ENCODE measurements at places on chromosomes 11 and 22. TPM values are rescaled to one million over a fixed set of nuclear protein-coding genes. Genes with fewer than 3 reads are reported as not detected.

- H3K4me1 ChIP-seq, result peaks cover 9% of the 10 kb centered on the region
- H3K4me3 ChIP-seq, result no peak overlapping the region
- DNase-seq, result no peak
- H3K27me3 ChIP-seq, result no peaks in the 10 kb centered on the region
- H3K36me3 ChIP-seq, result no peaks in the 10 kb centered on the region
These were observed 27.0 kb downstream of the GDPD5 start for GRCh38 chr11:75498556-75499255.

DNA sequence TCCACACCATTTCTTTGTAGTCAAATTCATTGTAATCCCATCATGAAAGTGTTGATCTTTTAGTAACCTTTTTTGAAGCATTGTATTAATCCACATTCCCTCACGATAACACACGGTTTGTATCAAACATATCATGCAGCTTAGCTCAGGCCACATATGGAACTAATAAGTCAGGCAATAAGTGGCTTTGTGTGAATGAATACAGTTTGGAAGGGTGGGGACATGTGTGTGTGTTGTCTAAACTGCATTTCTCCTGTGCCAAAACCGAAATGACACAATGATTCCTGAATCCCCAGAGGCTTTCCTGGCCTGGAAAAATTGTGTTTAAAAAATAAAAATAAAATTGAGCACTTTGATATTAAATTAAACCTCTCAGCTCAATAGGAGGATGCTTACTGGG is 98.3 kb downstream of the WNT11 start:
- H3K27me3 ChIP-seq, result no peaks in the 10 kb centered on the region
- H3K4me3 ChIP-seq, result no peak overlapping the region
- no peak for DNase-seq
- H3K4me1 ChIP-seq, result peaks cover under 1% of the 10 kb centered on the region
- H3K36me3 ChIP-seq, result no peaks in the 10 kb centered on the region
- no peak overlapping the region for H3K27ac ChIP-seq

- no peak overlapping the region for H3K27ac ChIP-seq
- H3K36me3 ChIP-seq, result no peaks in the 10 kb centered on the region
- H3K4me1 ChIP-seq, result no peaks in the 10 kb centered on the region
- no peak overlapping the region for H3K4me3 ChIP-seq
These were observed 4.5 kb downstream of the TRIM29 start for GRCh38 chr11:120133216-120134105.

GRCh38 chr11:71580057-71581003 is 2.3 kb downstream of the KRTAP5-11 start:
- no peak overlapping the region for H3K27ac ChIP-seq
- peak; percentile 38 for DNase-seq
- H3K27me3 ChIP-seq, result no peaks in the 10 kb centered on the region
- H3K4me3 ChIP-seq, result no peak overlapping the region

- no peak overlapping the region for H3K4me3 ChIP-seq
- H3K4me1 ChIP-seq, result no peaks in the 10 kb centered on the region
- no peak overlapping the region for H3K27ac ChIP-seq
These were observed 14.8 kb downstream of the LMO2 start for GRCh38 chr11:33877038-33877437.

- H3K4me1 ChIP-seq, result no peaks in the 10 kb centered on the region
- no peak for DNase-seq
- no peak overlapping the region for H3K27ac ChIP-seq
These were observed 45.7 kb upstream of the SHANK2 start for GRCh38 chr11:71298016-71298550.

GRCh38 chr11:48064306-48064705 is 83.9 kb downstream of the PTPRJ start:
- no peaks in the 10 kb centered on the region for H3K36me3 ChIP-seq
- H3K27ac ChIP-seq, result peak overlapping the region; percentile 73
- no peak for DNase-seq
- H3K27me3 ChIP-seq, result no peaks in the 10 kb centered on the region
- no peak overlapping the region for H3K4me3 ChIP-seq

DNA sequence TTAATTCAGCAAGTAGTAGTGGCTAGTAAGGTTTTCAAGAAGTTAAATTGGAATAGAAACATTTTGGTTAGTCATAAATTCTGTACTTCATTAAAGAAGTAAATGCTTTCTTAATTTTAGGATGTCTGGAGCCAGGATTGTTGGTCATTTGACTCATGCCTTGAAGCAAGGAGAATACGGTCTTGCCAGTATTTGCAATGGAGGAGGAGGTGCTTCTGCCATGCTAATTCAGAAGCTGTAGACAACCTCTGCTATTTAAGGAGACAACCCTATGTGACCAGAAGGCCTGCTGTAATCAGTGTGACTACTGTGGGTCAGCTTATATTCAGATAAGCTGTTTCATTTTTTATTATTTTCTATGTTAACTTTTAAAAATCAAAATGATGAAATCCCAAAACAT is 25.8 kb downstream of the ACAT1 start:
- no peaks in the 10 kb centered on the region for H3K4me1 ChIP-seq
- DNase-seq, result no peak
- no peaks in the 10 kb centered on the region for H3K36me3 ChIP-seq
- H3K4me3 ChIP-seq, result no peak overlapping the region
- no peaks in the 10 kb centered on the region for H3K27me3 ChIP-seq

DNA sequence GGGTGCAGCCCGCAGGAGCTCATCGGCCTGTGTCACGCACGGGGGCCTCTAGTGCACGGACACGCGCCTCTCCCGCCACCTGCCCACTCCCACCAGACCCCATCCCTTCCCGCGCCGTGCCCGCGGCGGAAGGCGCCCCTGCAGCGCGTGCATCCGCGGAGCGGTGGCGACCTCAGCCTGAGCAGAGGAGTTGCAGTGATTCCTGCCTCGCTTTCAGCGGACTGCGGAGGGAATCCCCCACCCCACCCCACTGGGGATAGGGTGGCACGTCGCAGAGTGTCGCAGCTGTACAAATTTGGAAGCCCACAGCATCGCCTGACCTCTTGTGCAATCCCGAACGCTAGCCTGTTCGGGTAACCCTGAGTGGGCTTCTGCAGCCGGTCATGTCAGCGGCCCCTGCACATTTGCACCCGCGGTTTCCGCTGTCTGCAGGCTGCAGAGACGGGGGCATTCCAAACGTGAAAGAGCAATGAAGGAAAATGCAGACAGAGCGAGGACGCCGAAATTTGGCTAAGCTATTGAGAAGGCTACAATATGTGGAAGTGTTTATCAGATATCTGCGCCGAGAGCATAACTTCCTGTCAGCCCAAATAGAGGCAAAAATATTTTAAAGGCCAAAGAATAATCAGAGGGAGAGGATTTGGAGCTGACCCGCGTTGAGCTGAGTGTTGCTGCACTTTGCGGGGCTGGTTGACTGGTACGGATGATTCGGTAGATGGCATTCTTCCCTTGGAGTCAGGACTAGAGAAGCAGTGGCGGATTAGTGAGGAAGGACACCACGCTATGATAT is 617 bp upstream of the ARHGAP20 start:
- no peaks in the 10 kb centered on the region for H3K27me3 ChIP-seq
- peak overlapping the region; percentile 69 for H3K4me3 ChIP-seq
- H3K27ac ChIP-seq, result no peak overlapping the region
- H3K36me3 ChIP-seq, result no peaks in the 10 kb centered on the region

- no peaks in the 10 kb centered on the region for H3K27me3 ChIP-seq
- DNase-seq, result no peak
- no peak overlapping the region for H3K4me3 ChIP-seq
- no peaks in the 10 kb centered on the region for H3K36me3 ChIP-seq
- H3K27ac ChIP-seq, result no peak overlapping the region
These were observed 73.3 kb downstream of the GLYATL1 start for GRCh38 chr11:59012398-59013265.

DNA sequence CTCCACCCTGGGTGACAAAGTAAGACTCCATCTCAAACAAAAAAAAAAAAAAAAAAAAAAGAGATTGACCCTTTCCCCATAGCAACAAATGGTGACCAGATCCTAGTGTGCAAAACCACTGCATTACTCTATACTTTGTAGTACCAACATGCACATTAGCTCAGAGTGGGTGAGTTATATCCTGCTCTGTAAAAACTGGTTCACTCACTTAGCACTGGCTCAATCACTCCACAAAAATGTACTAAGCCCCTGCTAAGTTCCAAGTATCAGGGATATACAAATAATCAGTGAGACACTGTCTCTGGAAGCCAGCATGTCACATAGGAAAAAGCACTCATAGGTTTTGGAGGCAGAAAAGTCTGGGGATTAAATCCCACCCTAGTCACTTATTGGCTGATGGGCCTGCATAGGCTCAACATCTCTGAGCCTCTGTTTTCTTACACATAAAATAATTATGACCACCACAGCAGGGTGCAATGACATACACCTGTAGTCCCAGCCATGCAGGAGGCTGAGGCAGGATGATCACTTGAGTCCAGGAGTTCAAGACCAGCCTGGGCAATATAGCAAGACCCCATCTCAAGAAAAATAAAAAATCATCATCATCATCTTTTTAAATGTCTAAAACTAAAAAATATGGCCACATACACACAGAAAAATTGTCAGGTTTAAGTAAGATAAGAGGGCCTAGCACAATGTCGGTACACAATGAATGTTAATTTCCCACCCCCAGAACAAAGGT is 11.9 kb downstream of the FAM168A start:
- no peaks in the 10 kb centered on the region for H3K36me3 ChIP-seq
- H3K27ac ChIP-seq, result no peak overlapping the region

DNA sequence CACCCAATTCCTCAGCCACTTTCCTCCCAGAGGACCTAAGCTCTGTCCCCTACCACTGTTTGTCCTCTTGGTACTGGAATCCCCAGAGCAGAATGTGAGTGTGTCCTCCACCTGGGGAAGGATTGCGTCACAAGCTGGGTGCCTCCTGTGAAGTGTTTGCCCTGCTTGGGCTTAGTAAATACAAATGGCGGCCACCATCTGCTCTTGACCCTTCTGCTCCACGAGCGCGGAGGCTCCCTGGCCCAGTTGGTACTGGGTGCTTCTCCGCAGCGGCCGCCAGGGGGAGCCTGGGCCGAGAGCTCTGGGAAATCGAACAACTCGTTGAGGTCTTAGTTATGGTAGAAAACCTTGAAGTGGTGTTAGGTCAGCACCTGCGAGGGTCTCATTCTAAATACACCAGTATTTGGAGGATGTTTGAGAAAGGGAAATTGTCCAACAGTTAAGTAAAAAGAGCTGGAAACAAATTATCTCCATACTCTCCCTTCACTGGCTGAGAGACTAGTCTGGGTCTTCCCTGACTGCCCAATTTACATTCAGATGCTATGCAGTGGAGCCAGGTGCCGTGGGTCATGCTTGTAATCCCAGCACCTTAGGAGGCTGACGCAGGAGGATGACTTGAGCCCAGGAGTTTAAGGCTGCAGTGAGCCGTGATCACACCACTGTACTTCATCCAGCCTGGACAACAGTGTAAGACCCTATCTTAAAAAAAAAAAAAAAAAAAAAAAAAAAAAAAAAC is 74.6 kb upstream of the TEAD1 start:
- H3K4me1 ChIP-seq, result no peaks in the 10 kb centered on the region
- no peaks in the 10 kb centered on the region for H3K27me3 ChIP-seq
- H3K36me3 ChIP-seq, result no peaks in the 10 kb centered on the region
- no peak overlapping the region for H3K4me3 ChIP-seq
- DNase-seq, result peak; percentile 48
- H3K27ac ChIP-seq, result no peak overlapping the region

GRCh38 chr11:68518191-68518590 is 57.6 kb downstream of the PPP6R3 start:
- no peak overlapping the region for H3K27ac ChIP-seq
- H3K4me1 ChIP-seq, result no peaks in the 10 kb centered on the region
- no peaks in the 10 kb centered on the region for H3K27me3 ChIP-seq
- DNase-seq, result no peak
- H3K36me3 ChIP-seq, result no peaks in the 10 kb centered on the region

DNA sequence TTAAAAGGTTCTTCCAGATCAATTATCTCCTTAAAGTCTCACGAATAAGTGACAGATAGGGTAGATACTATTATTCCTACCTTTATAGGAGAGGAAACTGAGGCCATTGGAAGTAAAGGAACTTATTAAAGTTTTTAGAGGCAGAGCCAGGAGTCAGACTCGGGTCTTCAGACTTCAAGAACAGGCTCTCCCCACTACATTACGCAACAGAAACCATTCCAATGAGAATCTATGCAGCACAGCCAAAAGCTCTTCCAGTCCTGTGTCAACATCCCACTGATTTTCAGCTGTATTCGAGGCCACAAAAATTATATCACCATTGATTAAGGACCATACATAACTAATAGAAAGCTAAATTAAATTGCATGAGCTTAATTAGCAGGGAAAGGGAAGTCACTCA is 77.4 kb downstream of the RELT start:
- H3K27ac ChIP-seq, result no peak overlapping the region
- no peaks in the 10 kb centered on the region for H3K27me3 ChIP-seq
- no peaks in the 10 kb centered on the region for H3K36me3 ChIP-seq
- H3K4me3 ChIP-seq, result no peak overlapping the region
- no peak for DNase-seq

- no peaks in the 10 kb centered on the region for H3K4me1 ChIP-seq
- no peak within 1 kb of the TSS for H3K4me3 ChIP-seq
- no peak for DNase-seq
- H3K27me3 ChIP-seq, result no peaks in the 10 kb centered on the region
These were observed at the start of gene OR51E2 for GRCh38 chr11:4697585-4697984. TSS of gene OR51E2 (minus strand) at chr11:4697853. CDS start at chr11:4682711, 15,142 bp downstream.

DNA sequence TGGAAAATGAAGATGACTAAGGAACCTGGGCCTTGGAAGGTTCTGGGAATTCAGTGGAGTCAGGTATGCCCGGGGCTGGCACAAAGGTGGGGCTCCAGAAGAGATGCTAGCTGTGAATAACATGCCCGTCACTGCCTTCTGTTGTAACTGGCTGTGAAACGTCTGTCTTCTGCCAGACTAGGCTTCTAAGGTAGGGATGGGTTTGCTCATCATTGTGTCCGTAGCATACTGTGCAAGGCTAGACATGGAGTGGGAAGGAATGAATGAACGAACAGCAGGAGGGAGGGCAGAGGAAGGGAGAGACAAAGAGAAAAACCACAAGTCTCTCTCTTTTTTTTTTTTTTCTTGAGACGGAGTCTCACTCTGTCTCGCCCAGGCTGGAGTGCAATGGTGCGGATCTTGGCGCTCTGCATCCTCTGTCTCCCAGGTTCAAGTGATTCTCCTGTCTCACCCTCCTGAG is 327.4 kb downstream of the MN1 start:
- H3K27ac ChIP-seq, result no peak overlapping the region
- DNase-seq, result no peak
- no peaks in the 10 kb centered on the region for H3K27me3 ChIP-seq
- no peaks in the 10 kb centered on the region for H3K36me3 ChIP-seq

DNA sequence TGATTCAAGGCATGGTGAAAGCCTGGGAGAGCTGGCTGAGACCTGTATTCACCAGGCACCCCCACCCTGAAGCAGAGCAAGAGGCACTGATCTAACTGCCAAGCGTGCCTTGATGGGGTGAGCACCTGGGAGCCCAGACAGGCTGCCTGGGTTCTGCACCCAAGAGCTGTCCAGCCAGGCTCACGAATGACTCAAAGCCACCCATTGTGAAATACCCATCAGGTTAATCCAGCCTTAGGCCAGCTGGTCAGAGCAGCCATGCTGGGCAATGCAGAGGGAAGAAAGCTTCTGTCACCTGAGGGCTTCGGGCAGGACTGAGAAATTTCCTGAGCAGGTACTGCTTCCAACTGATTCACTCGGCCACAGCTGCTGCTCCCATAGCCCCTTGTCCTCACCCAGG is 22.1 kb downstream of the THOC5 start:
- DNase-seq, result no peak
- H3K4me1 ChIP-seq, result no peaks in the 10 kb centered on the region
- no peak overlapping the region for H3K27ac ChIP-seq
- H3K36me3 ChIP-seq, result no peaks in the 10 kb centered on the region

The CCDC15 gene
- total RNA-seq, result 1.9 TPM

The ASRGL1 gene
- 143 TPM for total RNA-seq

The KCTD14 gene
- total RNA-seq, result 1.7 TPM

The MRGPRE gene
- total RNA-seq, result not detected

The NPAS4 gene
- total RNA-seq, result not detected

The OR8G1 gene
- not detected for total RNA-seq

The IFITM1 gene
- total RNA-seq, result 391 TPM

The DGCR8 gene
- total RNA-seq, result 40.1 TPM

The B4GALNT4 gene
- total RNA-seq, result 87.6 TPM

The FAM83F gene
- total RNA-seq, result 0.60 TPM

The PITPNB gene
- total RNA-seq, result 37.2 TPM

The CADM1 gene
- total RNA-seq, result 13.0 TPM
